SK-N-DZ (cell line): ENCODE measurements at places on chromosomes 16 and 17.

- DNase-seq = no peak
Measured at GRCh38 chr16:57314161-57314785, 29.8 kb upstream of the PLLP start.

DNA sequence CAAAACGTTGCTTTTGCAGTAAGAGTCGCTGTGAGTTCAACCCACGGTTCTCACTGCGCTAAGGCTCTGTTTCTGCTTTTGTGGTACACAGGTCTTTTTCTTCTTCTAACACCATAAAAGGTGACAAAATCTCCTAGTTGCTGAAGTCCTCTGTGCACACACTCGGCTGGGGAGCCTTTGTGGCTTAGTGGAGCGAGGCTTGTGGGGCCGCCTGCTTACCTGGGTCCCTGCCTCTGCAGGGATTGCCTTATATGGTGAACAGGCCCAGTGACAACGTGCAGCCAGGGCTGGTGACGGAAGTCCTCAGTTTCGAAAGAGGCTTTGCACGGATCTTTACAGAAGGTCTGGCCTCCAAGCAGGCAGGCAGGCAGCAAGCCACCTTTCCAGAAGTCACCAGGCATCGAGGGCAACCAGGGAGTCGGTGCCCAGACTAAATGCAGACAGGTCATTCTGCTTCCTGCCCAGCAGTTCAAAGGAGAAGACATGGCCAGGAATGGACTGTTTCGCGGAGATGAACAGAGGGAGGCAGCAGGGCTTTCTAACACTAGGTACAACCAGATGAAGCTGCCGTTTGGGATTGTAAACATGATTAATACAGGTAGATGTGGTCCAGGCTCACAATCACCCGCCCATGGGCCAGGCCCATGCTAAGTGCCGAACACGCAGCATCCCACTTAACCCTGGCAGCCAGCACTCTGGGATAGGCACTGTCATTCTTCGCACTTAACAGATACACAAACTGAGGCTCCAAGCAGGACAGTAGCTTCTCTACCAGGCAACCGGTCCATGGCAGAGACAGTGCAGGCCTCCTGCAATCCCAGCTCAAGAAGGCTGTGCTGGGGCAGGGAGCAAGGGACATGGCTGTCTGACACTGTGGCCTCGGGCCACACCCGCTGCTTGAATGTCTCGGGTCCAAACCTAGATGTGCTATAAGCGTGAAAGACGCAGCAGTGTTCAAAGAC is 10.7 kb upstream of the MEAK7 start:
- peak; percentile 54 for DNase-seq

GRCh38 chr16:50305441-50306061 is 39.2 kb downstream of the ADCY7 start:
- no peak for DNase-seq

DNA sequence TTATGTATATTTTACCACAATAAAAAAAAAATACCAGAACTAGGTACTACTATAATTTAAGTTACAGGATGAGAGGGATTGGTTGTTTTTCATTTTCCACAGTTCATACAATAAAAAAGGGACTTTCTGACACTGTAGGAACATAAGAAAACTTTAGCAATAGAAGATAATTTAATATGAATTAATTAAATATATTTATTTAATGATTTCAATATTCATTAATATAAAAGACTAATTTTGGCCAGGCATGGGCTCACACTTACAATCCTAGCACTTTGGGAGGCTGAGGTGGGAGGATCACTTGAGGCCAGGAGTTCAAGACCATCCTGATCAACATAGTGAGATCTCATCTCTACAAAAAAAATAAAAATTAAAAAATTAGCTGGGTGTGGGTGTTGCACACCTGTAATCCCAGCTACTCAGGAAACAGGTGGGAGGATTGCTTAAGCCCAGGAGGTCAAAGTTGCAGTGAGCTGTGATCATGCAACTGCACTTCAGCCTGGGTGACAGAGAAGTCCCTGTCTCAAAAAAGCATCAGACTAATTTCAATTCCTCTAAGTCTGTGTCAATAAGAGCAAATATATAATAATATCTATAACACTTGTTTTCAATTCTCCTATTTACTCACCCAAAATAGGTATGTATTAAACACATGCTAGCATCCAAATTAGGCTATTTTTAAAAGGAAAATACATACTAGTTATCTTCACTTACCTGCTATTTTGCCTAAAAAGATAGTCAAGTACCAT is 79.6 kb downstream of the BRIP1 start:
- no peak for DNase-seq

GRCh38 chr17:1803280-1803679 is 26.4 kb downstream of the SMYD4 start:
- no peak for DNase-seq

- no peak for DNase-seq
Measured at GRCh38 chr16:80536238-80536637, 4.6 kb upstream of the DYNLRB2 start.

DNA sequence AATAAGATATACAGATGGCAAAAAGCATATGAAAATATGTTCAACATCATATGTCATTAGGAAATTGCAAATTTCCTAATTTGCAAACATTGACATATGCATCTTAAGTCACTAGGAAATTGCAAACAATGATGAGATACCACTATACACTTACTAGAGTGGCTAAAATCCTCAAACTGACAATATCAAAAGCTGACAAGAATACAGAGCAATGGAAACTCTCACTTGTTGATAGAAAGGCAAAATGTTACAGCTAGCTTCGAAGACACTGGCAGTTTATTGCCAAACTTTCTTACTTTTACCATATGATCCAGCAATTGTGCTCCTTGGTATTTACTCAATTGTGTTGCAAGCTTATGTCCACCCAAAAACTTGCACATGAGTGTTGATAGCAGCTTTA is 5.0 kb upstream of the IL4R start:
- DNase-seq = no peak

DNA sequence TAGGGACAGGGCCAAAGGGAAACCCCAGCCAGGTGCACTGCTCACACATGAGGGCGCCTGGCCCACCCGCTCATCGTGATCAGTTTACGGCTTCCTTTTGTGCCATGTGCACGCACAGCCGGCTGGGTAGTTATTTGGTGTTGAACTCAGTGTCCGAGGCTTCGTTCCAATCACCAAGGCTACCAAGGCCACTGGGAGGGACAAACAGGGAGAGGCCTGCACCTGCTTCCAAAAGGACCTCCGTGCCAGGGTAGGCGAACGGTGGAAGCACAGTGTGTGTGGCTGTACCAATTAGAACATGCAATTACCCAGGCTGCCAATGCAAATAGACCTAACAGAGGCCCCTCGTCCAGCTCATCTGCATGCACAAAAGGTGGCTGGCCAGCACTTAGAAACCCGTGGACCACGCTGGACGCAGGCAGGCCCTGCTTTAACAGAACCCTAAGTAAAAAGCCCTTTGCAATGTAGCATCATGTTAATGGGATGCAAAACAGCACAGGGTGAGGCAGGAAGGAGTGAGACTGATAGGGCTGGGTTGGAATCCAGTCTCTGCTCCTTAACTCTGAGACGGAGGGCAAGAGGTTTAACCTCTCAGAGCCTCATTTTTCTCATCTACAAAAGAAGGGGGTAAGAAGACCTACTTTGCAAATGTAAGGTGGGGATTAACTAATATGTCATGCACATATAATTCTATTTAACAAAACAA is 204.0 kb downstream of the XYLT1 start:
- DNase-seq = no peak

GRCh38 chr16:3577302-3577752 is at the start of gene NLRC3:
Gene NLRC3 (minus strand): TSS chr16:3577403. CDS start chr16:3565036, 12,367 bp downstream.
- DNase-seq = no peak

- DNase-seq = no peak
Measured at GRCh38 chr17:18291718-18292540, 22.9 kb downstream of the TOP3A start.

DNA sequence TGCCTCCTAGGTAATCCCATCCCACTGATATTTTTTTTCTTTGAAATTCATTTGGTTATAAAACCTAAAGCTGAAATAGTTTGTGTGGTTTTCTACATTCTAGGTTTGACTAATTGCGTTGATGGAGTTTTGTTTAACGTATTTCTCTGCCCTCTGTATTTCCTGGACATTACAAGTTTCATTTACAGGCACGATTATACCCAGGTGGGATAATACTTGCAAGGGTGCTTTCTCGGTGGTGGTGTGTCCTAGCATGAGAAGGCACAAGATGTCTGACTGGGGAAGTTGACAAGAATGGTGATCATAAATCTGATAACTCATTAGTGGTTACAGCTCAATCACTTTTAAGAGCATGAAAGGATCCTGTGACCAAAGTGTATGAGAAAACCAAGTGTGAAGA is 45.0 kb downstream of the DYNLRB2 start:
- DNase-seq = no peak

DNA sequence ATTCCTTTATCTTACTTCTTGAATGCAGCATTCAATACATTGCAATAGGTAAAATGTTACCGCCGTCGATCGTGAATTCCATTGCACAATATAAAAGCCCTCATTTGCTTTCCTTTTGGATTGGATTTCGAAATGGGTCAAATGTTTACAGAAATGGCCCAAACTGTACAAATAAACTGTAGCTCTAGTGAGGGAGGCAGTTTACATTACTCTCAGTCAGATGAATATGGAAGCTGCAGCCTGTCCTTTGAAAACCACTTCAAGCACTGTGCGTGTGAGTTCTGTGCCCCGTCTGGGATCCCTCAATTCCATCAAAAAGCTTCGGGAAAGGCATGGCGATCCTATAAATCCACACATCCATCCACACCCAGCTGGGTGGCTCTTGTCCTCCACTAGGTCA is 258.6 kb upstream of the FOXF1 start:
- DNase-seq = no peak

- DNase-seq = no peak
Measured at GRCh38 chr16:72220875-72221629, 49.1 kb upstream of the PMFBP1 start.

DNA sequence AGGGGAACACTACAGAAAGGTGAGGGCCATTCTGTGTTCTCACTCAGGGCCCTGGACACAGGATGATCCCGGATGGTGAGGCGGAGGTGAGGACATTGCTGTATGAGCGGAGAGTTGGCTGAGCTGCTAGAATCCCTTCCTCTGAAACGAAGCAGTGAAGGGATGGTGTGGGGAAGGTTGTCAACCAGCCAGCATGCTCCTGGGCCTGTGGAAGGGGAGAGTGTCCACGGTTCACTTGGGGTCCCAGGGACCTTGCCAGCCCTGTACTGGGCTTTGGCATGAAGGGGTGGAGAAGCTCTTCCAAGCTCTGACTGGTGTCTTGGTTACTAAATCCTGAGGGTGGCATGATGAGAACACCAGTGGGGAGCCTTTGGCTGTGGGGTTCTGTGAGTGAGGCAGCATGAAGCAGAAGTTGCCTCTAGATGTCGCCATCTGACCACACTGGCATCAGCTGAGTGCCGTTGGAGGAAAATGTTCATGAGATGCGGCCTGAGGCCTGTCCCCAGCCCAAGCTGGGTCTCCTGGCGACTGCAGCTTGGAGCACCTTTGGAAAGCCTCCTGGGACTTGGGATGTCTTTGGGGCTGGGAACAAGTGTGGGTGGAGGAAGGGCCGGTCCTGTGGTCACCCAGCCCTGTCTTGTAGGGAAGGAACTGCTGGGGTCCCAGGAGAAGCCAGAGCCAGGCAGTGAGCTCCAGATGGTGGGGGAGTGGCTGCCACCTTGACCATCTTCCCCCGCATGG is 14.8 kb downstream of the PDP2 start:
- DNase-seq = peak; percentile 72

GRCh38 chr17:61073131-61073530 is 326.5 kb upstream of the TBX2 start:
- no peak for DNase-seq

GRCh38 chr17:77597418-77598240 is 360.9 kb upstream of the TNRC6C start:
- no peak for DNase-seq

- no peak for DNase-seq
Measured at GRCh38 chr16:19913340-19913645, 28.6 kb upstream of the GPRC5B start.

GRCh38 chr17:27622986-27623385 is 8.0 kb upstream of the LGALS9 start:
- no peak for DNase-seq

- no peak for DNase-seq
Measured at GRCh38 chr17:77423589-77424451, 283.1 kb downstream of the SEC14L1 start.

DNA sequence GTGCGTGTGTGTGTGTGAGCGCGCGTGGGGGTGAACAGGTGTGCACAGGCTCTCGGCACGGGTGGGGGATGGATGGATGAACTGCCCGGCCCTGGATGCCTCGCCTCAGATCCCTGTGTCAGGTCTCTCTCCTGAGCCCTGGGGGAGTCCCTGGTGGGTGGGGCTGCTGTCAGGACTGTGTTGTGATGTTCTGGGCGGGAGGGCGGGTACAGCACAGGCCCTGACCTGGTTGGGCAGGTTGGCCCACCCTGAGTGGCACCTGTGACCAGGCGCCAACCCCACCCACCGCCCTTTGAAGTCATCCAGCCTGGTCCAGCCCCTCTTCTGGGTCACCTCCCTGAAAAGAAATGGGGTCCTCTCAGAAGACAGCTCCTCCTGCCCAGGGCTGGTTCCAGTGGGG is 41.6 kb upstream of the TAC4 start:
- no peak for DNase-seq

- DNase-seq = no peak
Measured at GRCh38 chr17:80243526-80244433, 16.9 kb upstream of the RNF213 start.

DNA sequence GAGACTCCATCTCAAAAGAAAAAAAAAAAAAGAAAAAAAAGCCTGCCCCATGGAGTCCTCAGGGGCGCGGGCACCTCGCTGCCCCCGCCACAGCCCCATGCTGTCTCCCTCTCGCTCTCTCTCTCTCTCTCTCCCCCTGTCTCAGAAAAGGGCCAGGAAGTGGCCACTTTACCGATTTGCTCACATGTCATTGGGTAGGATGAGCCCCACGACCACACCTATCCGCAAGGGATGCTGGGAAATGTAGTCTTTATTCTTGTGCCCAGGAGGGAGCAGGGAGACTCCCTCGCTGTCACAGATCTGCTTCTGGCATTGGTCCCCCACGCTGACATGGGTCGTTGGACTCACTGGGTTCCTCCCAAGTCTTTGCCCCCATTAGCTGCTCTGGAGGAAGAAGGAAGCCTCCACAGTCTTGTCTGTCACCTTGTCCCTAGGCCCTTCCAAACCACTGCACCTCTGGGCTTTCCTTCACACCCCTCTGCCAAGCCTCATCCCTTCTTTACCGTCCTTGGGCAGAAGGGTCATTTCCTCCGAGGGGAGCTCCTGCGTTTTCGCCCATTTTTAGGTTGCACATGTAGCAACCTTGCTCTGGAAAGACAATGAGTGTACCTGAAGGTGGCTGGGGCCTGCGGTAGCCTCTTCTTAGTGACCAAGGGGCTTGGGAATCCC is 6.9 kb upstream of the GJD3 start:
- no peak for DNase-seq
